CD14-positive monocyte (primary cell): ENCODE measurements at places on chromosomes 5 and 9. TPM values are rescaled to one million over a fixed set of nuclear protein-coding genes. Genes with fewer than 3 reads are reported as not detected.
A peak's percentile ranks its signal among the peaks of the same experiment; 100 is the strongest.

DNA sequence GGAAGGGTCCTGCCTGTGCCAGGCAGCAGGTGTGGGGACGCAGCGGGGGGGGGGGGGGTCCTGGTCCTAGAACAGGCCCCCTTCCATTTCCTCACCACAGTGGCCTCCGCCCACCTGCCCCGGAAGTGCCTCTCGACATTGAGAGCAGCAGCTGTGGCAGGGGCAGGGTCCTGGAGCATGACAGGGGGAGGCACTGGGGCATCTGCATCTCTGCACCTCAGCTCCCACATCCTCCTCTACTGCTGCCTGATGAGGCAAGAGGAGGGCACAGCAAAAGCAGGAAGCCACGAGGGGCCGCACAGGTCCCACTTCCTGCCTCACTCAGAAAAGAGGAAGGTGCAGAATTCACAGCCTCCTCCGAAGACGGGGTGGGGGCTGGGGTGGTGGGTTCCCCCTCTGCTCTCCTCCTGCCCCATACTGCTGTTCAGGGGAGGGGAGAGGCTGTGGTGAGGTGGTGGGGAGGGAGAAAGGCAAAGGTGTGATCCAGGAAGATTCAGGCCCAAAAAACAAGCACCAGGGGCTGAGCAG is 14.8 kb downstream of the AKNA start:
- DNase-seq, result peak; percentile 93
- peaks cover 60% of the 10 kb centered on the region for H3K36me3 ChIP-seq
- H3K27me3 ChIP-seq, result no peaks in the 10 kb centered on the region

DNA sequence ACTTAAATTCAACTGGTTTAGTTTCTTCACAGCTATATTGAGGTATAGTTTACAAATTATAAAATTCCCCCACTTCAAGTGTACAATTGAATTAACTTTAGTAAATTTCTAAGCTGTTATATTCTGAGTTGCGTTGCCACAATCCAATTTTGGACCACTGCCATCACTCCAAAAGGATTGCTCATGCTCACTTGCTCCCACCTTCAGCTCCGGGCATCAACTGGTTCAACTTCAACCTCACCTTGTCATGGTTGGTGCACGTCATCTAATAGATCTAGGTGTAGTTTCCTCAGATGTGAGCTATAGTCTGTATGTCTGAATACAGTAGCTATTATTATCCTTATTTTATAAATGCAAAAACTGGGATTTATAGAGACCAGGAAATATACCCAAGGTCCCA is 942.5 kb upstream of the WWC1 start:
- H3K4me3 ChIP-seq, result no peak overlapping the region
- H3K27ac ChIP-seq, result no peak overlapping the region
- DNase-seq, result no peak
- H3K4me1 ChIP-seq, result no peaks in the 10 kb centered on the region
- H3K36me3 ChIP-seq, result no peaks in the 10 kb centered on the region

DNA sequence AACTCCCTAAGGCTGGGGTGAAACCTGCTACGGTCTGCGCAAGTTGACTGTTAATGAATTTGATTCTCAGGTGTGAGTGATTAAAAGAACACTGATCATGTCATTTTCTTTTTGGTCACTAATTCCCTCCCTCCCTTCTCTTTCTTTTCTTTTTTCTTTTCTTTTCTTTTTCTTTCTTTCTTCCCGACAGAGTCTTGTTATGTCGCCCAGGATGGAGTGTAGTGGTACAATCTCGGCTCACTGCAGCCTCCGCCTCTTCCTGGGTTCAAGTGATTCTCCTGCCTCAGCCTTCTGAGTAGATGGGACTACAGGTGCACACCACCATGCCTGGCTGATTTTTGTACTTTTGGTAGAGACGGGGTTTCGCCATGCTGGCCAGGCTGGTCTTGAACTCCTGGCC is 2.6 kb downstream of the ANXA1 start:
- peak overlapping the region; percentile 100 for H3K4me3 ChIP-seq
- H3K27me3 ChIP-seq, result no peaks in the 10 kb centered on the region
- H3K4me1 ChIP-seq, result peaks cover 52% of the 10 kb centered on the region
- peaks cover 34% of the 10 kb centered on the region for H3K36me3 ChIP-seq
- no peak for DNase-seq
- peak overlapping the region; percentile 72 for H3K27ac ChIP-seq

DNA sequence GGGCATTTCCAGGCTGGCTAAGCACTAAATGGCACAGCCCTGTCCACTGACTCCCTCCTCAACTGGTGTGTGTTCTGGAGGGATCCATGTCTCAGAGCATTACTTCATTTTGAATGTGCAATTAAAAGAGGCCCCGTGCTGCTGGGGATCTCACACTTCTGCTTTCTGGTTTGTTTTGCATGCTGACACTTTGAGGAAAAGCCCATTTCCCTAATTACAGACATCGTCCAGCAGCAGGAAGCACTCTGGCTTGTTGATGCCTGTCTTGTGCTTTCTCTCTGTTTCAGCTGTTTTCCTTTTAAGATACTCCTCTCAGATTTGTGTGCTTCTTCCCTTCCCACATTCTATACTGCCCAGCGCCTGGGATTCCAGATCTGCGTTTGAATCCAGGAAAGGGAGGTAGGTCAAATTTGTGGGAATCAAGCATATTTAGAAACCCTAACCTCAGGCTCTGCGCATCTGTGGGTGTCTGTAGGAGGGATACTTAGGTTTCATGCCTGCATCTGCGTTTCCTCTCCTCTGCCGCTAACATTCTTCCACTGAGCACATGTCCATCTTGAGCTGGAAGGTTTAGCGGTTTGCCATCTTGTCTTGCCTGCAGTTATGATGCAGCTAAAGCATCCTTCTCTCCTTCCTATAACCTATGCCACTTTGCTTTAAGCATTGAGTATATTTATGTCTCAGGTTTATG is 25.7 kb downstream of the SYK start:
- peaks cover 44% of the 10 kb centered on the region for H3K4me1 ChIP-seq
- H3K27me3 ChIP-seq, result no peaks in the 10 kb centered on the region
- peak; percentile 86 for DNase-seq

DNA sequence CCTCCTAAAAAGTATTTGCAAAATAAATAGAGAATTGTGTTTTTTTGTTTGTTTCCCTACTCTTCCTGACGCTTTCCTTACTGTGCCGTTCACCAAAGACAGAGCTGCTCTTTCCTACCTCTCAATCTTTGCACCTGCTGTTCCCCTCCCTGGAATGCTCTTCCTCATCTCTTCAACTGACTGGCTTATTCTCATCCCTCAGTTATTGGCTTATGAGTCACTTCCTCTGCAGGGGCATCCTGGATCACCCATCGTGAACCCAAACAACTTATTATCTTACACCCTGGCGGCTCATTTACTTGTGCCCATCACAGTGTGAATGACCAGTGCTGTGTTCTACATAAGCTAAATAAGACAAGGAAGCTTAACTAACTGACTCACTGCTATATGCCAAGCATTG is 36.1 kb upstream of the CCNG1 start:
- H3K4me3 ChIP-seq, result no peak overlapping the region
- H3K27me3 ChIP-seq, result no peaks in the 10 kb centered on the region
- peaks cover 17% of the 10 kb centered on the region for H3K4me1 ChIP-seq
- no peaks in the 10 kb centered on the region for H3K36me3 ChIP-seq
- H3K27ac ChIP-seq, result no peak overlapping the region
- no peak for DNase-seq

GRCh38 chr9:116959809-116960208 is 272.7 kb downstream of the TRIM32 start:
- no peak overlapping the region for H3K27ac ChIP-seq
- H3K4me3 ChIP-seq, result no peak overlapping the region
- DNase-seq, result peak; percentile 3

DNA sequence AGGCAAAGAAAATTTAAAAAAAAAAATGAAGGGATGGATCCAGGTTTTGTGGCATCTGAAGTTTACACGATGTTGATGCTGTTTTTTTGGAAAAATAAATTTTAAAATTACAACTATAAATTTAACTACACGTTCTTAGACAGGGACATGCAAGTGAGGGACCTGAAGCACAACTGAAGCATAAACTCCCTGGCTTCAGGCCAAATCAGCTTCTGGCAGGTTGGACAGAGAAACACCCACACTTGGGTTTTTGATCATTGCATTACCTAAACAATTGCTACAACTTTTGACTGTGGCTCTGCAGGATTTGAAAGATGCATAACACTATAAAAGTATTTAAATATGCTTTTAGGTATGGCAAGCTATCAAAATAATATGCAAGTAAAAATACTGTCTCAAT is 1318.3 kb upstream of the DMAC1 start:
- no peak overlapping the region for H3K27ac ChIP-seq
- H3K4me1 ChIP-seq, result no peaks in the 10 kb centered on the region
- no peak overlapping the region for H3K4me3 ChIP-seq

TLE1 gene
- polyA plus RNA-seq, result 2.5 TPM

FAM221B gene
- not detected for polyA plus RNA-seq

GALNT10 gene
- 7.3 TPM for polyA plus RNA-seq

PROB1 gene
- 0.11 TPM for polyA plus RNA-seq

ARID3C gene
- not detected for polyA plus RNA-seq
